Stimulated activated CD8-positive, alpha-beta memory T cell treated with anti-CD3 and anti-CD28 coated beads, Interleukin-4, amount 100 ng/mL, for 24 hours (primary cell): ENCODE measurements at places on chromosomes 1 and 21.

- DNase-seq: no peak
Measured at GRCh38 chr1:240691909-240692705, 80.2 kb upstream of the GREM2 start.

GRCh38 chr1:25702101-25702775 lies 85.6 kb downstream of the MAN1C1 start:
- no peak for DNase-seq

- no peak for DNase-seq
Measured at GRCh38 chr1:48823168-48823567, 46.5 kb upstream of the BEND5 start.

DNA sequence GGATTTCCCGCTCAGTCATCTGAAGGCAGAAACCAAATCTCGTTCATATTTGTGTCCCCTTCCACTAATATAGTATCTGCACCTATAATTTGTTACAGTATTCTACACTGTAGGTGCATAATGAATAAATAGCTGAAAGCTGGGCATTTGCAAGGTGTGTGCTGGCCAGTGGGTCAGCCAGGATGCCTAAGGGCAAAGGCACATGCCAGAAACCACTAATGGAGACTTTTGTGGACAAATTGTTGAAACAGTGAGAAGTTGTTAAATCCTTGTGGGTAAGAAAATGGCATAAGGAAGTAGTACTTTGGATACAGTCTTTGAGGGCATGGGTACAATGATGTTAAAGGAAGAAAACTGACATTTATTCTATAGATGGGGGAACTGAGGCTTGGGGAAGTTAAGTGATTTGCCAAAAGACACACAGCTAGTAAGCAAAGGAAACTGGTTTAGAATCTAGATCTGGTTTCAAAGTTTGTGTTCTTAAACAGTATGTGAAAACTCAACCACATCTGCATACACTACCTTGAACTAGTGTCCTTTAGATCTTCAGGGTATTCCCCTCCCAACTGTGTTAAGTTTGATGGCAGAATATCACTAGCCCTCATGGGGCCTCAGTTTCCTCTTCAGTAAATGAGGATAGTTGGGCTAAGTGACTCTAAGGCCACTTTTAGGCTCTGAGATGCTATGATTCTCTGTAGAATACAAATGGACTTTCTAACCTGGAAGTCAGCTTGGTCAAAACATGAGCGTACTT lies 26.5 kb upstream of the LRRC8C start:
- DNase-seq: no peak

DNA sequence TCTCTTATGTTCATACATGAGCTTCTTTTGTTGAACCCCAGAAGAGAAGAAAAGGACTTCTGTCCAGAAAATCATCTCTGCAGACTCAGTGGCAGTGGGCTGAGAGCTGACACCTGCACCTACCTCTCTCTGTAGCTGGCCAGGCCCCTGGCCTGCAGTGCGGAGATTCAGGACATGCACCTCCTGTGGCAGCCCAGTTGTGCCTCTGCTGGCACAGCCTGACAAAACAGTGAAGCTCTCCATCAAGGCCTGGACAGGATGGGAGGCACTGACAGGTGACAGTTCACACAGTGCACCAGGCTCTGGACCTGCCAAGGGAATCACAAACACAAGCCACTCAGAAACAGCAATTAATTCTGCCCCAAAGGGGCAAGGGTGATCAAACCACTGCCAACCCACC lies 88.8 kb downstream of the TGFBR3 start:
- DNase-seq: no peak

DNA sequence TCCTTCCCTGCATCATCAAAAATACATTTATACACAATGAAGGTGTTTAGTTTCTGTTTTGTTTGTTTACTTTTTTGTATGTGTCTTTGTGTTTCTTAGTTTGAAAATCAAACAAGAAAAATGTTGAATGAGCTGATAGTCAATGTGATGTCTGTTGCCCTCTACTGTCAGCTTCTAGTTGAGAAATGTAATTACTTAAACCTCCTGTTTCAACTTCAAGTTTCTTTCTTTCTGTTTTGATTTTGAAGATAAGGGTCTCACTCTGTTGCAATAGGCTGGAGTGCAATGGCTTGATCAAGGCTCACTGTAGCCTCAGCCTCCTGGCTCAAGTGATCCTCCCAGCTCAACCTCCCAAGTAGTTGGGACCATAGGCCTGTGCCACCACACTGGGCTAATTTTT lies 37.5 kb downstream of the SPTA1 start:
- DNase-seq: no peak

DNA sequence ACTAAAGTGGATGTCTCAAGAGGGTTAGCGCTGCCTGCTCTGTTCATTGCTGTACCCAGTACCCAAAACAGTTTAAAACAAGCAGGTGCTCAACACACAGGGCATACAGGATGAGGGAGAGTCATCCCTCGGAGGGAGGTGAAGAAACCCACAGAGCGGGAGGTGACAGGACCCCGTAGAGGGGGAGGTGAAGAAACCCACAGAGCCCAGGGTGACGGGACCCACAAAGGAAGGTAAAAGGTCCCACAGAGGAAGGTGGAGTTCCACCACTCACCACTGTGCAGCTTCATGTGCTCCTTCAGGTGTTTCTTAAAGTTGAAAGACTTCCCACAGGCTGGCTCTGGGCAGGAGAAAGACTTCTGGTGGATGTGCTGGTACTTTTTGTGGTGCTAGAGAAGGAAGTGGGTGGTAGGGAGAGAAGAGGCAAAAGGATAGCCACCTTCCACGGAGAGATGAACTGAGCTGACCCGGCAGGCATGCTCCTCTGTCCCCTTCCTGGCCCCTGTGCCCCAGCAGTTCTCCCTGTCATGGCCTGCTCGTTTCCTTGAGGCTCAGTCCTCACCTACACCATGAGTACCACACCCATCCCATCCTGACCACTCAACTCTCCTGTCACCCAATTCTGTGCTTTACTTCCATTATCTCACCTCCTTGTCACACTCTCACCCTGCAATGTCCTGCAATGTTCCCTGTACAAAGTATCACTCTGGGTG lies 5.1 kb downstream of the ZNF692 start:
- no peak for DNase-seq

DNA sequence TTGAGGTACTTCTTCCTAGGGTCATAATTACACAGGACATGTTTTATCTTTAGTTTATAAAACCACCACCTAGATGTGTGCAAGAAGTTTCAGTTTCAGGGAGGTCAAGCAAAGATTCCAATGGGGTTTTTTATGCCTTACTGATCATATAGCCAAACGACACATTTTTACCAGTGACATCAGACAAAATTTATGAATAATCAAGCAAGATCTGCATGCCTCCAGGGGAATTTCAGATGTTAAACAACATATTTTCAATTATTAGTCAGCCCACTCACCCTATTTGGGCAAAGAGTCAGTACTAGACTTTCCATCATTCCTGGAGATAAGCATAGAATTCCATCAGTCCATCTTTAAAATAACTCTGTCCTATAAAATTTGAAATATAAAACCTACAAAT lies 867.4 kb downstream of the KCNT2 start:
- no peak for DNase-seq

DNA sequence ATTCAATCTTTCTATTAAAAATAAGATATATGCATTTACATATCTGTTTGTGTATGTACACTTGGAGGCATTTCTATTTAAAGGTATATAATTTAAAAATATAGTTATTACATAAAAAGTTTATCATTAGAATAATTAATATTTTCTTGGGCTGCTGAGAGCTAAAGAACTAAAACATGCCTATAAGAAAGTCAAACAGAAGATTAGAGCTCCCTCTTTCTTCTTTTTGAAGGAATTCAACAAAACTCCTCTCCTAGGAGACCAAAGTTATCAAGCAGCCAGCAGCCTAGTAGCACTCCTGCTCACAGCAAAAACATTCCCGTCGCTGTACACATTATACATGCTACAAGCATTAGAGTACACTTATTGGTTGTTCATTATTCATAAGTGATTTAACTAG lies 216.4 kb downstream of the VAV3 start:
- no peak for DNase-seq

- no peak for DNase-seq
Measured at GRCh38 chr1:106564192-106564591, 492.3 kb upstream of the PRMT6 start.

DNA sequence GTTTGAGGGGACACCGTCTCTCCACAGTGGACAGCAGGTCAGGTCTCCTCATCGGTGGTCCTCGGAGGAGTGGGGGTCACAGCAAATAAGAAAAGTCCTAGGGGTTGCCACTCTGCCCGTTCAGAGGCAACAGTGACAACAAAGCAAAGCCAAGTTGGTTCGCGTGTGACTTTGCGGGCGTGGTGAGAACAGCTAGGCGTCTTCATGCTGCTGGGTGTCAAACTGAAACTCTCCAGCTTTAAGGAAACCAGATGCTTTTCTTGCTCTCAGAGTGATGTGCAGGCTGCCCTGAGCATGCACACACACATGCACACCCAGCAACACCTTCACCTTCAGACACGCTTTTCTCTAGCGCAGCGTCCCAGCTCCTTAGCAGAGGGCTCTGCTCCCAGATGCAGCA lies 70.1 kb upstream of the ARHGEF16 start:
- no peak for DNase-seq

DNA sequence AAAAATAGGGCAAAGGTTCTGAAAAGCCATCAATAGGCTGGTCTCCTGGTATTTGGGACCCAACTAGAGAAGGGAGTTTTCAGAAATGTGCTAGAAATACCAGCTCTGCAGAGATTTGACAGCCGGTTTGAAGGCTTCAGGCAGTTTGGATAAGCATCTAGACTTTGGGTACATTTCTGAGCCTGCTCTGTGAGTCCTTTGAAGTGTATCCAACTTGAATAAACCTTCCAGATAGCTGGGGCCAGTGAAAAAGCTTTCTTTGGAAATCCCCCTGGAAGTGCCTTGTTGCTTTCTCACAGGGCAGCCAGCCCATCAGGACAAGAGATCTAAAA lies 6.4 kb upstream of the PEF1 start:
- DNase-seq: no peak

DNA sequence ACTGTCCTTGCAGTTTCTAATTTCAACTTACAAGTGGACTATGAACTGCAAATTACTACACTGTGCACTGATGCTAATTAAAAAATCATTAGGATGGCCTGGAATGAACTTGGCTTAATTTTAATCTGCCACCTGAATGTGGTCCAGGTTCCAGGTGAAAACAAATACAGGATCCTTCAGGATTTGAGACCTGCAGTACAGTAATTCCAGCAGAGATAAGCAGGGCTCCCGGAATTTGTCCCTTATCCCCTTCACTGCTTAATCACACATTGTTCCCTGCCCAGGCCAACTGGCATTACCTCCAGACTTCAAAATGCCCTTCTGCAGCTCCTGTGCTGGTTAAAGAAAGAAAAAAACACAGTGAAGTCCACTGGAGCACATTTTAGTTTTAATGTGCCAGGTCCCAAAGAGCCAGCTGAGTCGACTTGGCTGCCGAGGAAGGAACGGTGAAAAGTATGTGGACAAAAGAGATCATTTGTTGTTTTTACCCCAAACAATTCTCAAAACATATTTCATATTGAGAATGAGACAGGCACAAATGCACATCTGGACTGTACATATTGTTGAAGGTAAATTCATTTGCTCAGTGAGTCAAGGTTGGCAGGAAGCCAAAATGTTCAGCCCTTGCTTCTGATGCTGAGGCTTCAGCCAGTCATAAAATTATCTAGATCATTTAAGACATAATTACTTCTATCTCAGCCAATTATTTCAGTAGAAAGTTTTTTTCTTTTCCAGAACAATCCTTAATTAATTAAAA lies 28.3 kb downstream of the DEGS1 start:
- DNase-seq: no peak
